ENCODE measurements at places on chromosomes 6 and 20.

- no peak for DNase-seq
Observed at GRCh38 chr6:170090561-170090960, 200.3 kb downstream of the DLL1 start.

GRCh38 chr6:15464211-15464725, 198.6 kb downstream of the DTNBP1 start:
- DNase-seq = peak; percentile 56

DNA sequence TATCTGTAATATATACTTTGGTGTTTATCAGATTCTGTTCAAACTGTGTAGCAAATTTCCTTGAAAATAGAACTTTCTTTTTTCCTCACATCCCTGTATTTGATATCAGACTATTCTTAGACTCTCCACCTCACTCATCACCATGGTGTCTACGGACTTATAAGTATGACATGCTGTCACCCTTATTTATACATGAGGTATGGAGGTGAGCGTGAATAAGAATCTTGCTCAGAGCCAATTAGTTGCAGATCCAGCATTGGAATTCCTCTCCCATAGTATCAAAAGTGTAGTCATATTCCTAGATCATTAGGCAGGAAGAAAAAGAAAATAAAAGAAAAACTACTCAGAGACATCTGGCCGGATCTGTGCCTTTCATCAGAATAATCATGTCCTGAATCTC, 43.0 kb downstream of the TPD52L1 start:
- DNase-seq = no peak

- DNase-seq = no peak
Observed at GRCh38 chr6:140857739-140858380, 1274.9 kb upstream of the GJE1 start.

DNA sequence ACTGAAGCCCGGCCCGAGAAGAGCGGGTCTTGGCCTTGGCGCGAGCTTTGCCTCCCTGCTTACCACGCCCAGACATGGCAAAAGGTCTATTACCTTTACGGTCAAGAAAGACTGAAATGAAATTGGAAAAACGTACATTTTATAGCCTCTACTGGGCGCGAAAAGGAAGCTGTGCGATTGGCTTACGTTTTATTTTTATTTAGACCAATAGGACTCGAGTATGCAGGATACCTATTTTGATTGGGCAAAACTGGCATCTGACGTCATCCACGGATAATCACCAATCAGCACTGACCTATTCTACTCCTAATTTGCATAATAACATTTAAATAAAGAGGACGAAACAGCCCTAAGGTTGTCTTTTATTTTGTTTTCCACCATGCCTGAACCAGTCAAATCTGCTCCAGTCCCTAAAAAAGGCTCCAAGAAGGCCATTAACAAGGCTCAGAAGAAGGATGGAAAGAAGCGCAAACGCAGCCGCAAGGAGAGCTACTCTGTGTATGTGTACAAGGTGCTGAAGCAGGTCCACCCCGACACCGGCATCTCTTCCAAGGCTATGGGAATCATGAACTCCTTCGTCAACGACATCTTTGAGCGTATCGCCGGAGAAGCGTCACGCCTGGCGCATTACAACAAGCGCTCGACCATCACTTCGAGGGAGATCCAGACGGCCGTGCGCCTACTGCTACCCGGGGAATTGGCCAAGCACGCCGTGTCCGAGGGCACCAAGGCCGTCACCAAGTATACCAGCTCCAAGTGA, 97.4 kb downstream of the OR2B2 start:
- peak; percentile 62 for DNase-seq

DNA sequence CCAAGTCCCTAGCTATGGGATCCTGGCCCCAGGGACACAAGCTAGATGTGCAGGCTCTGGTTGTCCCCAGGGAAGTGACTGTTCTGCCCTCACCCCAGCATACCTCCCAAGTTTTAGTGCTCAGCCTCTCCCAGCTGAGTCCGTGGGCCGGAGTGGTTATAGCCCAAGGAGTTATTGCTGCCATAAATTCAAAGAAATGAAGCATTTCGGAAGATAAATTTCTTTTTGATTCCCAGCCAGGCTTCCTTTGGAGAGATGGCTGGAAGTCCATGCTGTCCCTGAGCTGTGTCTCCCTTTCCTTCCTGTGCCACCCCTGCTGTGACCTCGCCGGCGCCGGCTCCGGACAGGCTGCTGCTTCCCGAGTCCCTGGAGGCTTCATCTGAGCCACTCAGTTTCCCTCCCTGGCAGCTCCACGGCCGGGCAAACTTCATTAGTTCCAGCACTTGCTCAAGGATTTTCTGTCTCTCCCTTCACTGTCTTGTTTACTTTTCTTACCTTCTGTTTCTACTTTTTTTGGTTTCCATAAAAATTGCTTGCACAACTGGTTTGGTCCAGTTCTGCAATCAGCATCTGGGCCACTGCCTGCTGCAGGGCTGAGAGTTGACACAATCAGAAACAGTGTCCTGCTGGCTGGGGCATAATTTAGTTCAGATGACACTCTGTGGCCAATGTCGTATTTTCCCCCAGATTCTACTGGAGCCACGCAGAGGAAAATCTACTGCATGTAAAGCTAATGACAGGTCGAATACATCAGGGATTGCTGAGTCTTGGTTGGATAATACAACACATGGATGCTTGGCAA, 225.5 kb downstream of the SYNDIG1 start:
- DNase-seq = no peak
